ENCODE measurements at places on chromosomes 7 and 10. TPM values are rescaled to one million over a fixed set of nuclear protein-coding genes. Genes with fewer than 3 reads are reported as not detected.

DNA sequence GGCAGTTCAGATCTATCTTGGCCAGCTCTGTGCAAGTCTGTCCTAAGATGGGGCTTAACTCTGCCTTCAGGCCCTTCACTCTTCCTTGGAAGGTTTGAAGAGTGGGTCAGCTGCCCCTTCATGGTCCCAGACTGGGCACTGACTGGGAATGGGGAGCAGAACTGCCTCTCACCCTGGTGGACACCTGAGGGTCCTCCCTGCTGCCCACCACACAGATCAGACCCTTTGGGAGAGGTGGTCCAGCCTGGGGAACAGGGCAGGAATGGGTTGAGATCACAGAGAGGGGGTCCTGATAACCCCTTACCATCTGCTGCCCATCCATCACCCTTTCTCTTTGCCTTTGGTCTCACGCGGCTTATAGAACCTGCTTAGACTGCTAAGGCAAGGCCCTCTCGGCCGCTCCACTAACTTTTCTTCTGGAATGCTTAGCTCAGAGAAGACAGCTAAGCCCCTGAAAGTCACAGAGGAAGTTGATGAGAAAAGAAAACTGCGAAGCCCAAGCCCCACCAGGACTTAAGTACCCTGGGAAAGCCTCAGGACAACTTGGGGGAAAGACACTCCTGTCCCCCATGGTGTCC is 402 bp upstream of the CDHR1 start:
- DNase-seq: no peak
- H3K27ac ChIP-seq: no peak overlapping the region
- H3K4me1 ChIP-seq: peaks cover 19% of the 10 kb centered on the region
- H3K36me3 ChIP-seq: no peaks in the 10 kb centered on the region

ASAH2B gene
- total RNA-seq: not detected

DNA sequence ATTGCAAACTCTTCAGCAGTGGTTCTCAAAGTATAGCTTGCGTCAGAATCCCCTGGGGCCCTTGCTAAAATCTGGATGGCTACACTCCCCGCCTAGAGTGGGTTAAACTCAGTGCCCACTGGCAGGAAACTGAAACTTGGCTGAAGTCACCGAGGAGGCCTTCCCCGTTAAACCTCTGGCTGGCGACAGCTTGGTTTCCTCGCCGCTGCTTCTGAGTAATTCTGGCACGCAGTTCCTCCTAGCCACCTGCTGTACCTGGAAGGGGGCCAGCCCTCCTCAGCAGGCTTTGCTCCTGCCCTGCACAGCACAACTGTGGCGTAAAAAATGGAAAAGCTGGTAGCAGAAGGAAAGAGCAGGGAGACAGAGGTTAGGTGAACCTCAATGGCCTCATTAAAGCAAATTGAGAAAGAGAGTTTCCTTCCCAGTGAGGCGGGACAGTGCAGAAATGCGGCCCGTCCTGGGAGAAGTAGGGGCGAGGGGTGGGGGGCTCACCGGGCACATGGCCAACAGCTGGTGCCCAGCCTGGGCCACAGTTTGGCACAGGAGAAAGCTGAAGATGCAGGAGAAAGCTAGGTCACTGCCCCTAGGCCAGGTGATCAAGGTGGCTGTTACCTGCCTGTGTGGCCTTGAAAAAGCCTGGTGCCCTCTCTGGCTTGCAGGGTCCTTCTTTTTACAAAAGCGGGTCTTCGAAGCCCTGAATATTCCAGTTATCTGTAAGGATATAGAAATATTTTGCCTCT is 46.6 kb downstream of the ALOX5 start:
- no peaks in the 10 kb centered on the region for H3K36me3 ChIP-seq
- no peaks in the 10 kb centered on the region for H3K27me3 ChIP-seq
- DNase-seq: peak; percentile 85
- H3K4me1 ChIP-seq: peaks cover 50% of the 10 kb centered on the region
- H3K27ac ChIP-seq: peak overlapping the region; percentile 79
- H3K4me3 ChIP-seq: no peak overlapping the region

GRCh38 chr10:60806921-60807320 is 28.6 kb downstream of the CDK1 start:
- no peaks in the 10 kb centered on the region for H3K36me3 ChIP-seq
- no peak overlapping the region for H3K27ac ChIP-seq
- no peak overlapping the region for H3K4me3 ChIP-seq
- DNase-seq: no peak
- no peaks in the 10 kb centered on the region for H3K27me3 ChIP-seq

DNA sequence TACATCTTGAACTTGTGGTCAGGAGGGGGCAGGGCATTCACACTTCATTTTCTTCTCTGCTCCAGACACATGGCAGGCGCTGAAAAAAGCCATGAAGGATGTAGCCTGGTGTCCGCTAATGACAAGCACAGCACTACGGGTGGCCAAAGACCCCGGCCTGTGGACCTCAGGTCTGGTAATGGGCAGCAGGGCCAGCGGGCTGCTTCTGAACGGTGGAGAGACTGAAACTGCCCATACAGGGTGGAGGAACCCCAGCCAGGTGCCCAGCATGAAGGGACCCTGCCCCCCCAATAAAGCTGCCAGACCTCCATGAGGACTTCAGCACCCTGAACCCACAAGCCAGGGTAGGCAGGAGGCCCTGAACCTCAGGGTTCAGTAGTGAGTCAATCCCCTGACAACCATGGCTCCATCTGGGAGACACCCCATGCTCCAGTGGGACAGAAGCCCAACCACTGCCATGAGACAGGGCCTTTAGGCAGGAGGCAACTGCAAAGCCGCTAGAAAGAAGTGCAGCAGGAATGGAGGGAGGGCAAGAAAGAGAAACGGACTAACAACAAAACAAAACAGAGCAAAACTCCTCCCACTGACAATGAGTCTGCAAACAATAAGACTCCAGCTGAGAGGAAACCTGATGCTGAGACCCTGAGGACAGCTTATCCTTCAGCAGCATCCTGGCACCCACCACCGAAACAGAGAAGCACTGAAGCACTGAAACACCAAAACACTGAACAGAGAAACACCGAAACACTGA is 140.2 kb upstream of the PPP2R2D start:
- no peaks in the 10 kb centered on the region for H3K4me1 ChIP-seq
- H3K4me3 ChIP-seq: no peak overlapping the region
- H3K27ac ChIP-seq: no peak overlapping the region
- H3K27me3 ChIP-seq: no peaks in the 10 kb centered on the region
- no peak for DNase-seq

DNA sequence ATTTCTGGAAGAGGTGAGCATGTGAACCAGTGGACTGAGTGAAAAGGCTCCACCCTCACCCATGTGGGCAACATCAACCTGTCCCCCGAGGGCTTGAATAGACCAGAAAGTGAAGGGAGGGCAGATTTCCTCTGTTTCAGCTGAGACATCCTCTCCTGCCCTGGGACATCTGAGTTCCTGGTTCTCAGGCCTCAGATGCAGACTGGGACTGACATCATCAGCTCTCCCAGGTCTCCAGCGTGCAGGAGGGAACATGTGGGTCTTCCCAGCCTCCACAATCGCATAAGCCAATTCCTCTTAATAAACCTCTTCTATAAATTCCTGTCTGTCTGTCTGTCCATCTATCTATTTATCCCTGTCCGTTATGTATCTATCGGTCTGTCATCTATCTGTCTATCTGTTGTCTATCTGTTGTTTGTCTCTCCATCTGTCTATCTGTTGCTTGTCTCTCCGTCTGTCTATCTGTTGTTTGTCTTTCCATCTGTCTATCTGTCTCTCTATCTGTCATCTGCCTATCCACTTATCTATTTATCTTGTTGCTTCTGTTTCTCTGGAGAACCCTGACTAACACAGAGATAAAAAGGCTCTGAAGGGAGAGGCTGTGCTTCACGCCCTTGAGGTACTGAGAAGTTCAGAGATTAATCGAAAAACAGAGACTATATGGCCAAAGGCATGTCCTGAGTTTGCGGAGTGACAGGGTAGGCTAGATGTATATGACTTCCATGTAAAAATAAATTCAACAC is 140.3 kb upstream of the PFKP start:
- H3K4me3 ChIP-seq: no peak overlapping the region
- H3K27me3 ChIP-seq: peaks cover 21% of the 10 kb centered on the region
- H3K4me1 ChIP-seq: no peaks in the 10 kb centered on the region
- DNase-seq: no peak
- H3K36me3 ChIP-seq: no peaks in the 10 kb centered on the region

Measured in stomach (tissue), 19 donors.